ENCODE measurements at places on chromosomes 6 and 20.
A peak's percentile ranks its signal among the peaks of the same experiment; 100 is the strongest.

DNA sequence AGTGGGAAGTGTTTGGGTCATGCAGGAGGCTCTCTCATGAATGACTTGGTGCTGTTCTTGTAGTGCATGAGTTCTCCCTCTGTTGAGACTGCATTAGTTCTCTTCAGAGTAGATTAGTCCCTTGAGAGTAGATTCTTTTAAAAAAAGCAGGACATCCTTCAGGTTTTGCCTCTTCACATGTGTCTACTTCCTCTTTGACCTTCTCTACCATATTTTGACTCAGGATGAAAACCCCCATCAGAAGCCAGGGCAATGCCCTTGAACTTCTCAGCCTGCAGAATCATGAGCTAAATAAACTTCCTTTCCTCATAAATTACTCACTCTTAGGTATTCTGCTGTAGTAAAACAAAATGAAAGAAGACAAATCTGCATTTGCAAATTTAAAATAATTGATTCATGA, 170.3 kb downstream of the CD109 start:
- no peak for DNase-seq

DNA sequence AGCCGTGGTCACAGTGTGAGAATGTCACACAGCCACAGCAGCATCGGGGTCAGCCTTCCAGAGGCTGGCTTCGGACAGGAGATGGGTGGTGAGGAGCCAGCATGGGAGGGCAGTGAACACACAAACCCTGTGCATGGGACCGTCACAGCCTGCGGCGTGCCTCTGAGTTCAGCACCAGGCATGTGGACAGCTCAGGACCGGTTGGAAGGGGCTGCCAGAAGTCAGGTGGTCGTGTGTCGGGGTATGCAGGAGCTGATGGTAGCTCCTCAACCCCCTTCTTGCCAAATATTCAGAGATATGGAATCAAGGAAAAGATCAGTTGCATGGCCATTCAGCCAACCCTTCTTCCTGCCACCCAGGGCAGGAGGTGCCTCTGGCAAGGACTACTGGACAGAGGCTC, 28.2 kb downstream of the MYT1 start:
- no peak for DNase-seq

GRCh38 chr20:10898552-10898951, 224.8 kb upstream of the JAG1 start:
- no peak for DNase-seq

DNA sequence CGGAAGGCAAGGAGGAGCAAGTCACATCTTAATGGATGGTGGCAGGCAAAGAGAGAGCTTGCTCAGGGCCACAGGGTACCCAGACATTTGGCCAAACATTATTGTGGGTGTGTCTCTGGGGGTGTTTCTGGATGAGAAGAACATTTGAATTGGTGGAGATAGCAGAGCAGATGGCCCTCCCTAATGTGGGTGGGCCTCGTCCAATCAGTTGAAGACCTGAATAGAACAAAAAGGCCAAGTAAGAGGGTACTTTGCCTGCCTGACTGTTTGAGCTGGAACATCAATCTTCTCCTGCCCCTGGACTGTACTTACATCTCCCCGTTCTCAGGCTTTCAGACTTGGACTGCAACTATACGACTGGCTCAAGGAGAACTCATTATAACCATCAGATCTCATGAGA, 55.8 kb upstream of the SMIM28 start:
- DNase-seq: no peak

DNA sequence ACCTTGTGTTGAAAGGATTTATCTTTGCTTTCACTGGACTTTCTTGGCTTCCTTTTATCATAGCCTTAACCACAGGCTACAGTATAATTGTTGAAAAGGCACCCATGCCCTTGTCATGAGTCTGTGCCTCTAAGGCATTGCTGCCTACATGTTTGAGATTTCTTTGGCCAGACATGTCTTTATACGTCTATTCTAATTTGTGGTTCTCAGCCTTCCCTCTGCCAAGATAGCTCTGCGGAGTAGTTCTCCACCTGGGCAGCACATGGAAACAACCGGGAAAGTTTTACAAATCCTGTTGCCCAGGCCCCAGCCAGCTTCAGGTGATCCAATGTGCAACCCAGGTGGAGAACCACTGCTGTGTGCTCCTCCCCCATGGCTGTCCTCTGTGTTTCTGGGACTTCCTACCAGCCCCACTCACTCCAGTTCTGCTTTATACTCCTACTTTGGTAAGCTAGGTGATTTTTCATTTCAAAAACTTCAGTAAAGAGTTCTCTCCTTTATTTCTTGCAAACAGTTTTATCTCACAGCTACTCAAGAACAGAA, 159.6 kb upstream of the MYLIP start:
- DNase-seq: no peak

DNA sequence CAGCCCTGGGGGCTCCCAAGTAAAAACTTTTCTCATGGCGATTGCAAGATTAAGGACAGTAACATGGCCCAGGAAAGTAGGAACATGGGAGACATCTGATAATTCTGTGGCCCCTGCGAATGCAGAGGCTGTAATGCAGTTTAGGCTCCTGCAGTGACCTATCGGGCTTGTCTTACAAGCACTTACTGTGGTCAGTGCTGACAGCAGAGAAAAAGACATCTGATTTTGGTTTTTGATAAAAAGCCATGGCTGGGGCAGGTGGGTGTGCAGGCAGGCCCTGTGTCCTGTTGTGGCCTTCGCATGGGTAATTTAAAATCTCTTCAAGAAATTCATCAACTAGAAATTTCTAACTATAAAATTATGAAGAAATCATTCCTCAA, 19.3 kb upstream of the CCN6 start:
- DNase-seq: no peak

- no peak for DNase-seq
Measured at GRCh38 chr6:42569102-42570028, 5.5 kb downstream of the UBR2 start.

DNA sequence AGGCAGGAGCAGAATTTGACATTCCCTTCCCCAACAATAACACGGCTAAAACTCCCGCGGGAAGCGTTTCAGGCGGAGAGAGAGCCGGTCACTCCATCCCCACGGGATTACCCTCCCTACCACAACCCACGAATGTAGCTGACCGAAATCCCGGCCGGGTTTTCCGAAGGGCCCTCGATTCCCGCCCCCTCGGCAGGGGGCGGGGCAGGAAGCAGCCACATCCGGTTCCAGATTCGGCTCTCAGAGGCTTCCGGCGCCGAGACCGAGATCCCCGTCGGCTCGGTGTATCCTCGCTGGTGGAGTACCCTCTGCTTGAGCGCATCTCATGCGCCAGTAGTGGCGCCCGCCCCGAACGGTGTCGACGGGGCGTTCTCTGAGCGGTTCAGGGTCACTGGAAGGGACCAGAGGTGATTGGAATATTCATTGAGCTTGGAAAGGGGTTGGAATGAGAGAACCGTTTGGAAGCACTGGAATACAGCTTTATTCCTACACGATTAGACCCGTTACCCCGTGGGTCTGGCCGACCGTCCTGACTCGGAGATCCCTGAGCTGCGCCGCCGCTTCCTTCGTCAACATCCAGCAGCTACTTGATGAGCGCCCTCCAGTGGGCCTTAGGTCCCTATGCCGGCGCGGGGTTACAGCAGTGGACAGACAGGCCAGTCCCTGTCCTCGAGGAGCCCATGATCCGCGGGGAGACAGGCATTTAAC, 649 bp upstream of the RGL2 start:
- DNase-seq: peak; percentile 95

DNA sequence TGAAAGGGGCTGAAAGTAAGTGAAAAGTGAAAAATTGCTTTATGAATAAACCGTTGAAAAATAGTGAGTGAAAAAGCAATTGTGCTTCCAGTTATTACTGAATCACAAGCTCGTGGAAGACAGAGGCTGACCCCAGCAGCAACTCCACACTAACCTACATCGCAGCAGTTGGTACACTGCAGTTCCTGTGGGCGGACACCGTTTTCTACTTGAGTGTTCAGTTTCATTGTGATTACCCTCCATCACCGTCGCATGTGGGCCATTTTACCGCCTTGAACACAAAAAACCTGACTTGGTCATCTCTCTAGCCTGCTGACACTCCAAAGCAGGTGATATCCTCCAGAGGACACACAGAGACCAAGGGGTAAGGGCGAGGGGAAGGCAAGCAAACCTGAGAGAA, 28.4 kb downstream of the PRDM1 start:
- peak; percentile 87 for DNase-seq

DNA sequence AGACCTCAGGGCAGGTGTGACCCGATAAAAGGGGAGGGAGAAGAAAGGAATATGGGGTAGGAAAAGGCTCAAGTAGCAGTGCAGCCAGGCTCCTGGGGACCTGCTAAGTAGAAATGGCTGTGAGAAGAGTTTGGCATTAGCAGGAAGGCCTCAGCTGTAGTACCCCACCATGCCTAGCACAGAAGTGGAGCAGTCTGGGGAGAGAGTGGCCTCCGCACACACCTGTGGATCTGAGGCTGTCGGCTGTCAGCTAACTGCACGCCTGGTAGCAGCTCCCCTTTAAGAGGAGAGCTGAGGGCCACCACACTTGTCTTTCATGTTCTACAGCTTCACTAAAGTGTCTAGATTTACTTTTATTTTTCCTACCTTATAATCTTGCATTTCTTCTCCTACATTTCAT, 24.6 kb downstream of the PDE7B start:
- DNase-seq: no peak

DNA sequence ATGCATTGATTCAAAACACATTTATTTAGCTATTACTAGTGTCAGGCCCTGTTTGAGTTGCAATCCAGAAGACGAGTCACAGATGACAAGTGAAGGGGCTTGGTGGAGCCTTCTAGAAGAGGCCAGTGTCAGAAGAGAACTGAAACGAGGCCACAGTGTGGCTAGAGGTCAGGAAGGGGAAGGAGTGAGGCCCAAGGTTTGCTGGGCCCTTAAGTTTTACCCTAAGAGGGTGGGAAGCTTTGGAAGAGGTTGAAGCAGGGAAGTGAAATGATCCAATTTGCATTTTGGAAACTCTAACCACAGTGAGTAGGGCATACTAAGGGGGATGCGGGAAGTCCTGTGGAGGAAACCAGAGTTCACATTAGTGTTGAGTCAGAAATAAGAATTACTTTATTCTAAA, 25.0 kb downstream of the TTK start:
- no peak for DNase-seq

- DNase-seq: no peak
Measured at GRCh38 chr20:38007526-38007925, 25.7 kb downstream of the TTI1 start.

DNA sequence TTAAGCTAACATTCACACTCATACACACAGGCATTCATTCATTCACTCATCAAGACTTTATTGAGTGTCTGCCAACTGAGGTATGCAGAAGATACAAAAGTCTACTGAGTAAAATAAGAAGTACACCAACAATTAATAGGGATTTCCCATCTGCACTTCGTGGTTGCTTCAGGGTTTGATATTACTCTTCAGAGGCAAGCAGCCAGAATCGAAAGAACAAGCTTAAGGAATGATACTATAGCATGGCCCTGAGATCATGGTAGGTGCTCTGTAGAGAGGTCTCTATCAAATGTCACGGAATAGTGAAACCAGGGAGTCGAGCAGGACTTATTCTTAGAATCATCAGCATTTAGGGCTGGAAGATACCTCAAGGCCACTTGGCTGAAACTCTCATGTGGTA, 135.4 kb downstream of the NRN1 start:
- peak; percentile 10 for DNase-seq

- DNase-seq: no peak
Measured at GRCh38 chr20:58131551-58132142, 96.8 kb downstream of the ANKRD60 start.

- no peak for DNase-seq
Measured at GRCh38 chr20:53061192-53062108, 89.3 kb downstream of the TSHZ2 start.

- DNase-seq: no peak
Measured at GRCh38 chr6:166970091-166970490, 13.7 kb upstream of the RNASET2 start.

DNA sequence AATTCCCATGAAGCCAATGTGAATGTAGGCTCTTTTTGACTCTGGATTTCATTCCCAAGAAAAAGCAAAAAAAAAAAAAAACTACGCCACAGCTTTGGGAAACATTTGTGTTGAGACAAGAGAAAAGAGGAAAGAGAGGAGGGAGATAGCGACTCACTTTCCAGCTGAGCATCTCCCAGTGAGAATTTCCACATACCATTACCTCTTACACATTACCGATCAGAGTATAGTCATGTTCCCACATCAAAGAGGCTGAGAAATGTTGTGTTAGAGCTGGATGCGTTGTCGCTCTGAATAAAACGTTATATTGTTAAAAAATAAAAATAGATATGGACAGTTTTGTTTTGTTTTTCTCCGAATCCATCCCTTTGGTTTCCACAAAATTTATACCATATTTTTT, 1019.3 kb upstream of the ADGRB3 start:
- DNase-seq: no peak

- no peak for DNase-seq
Measured at GRCh38 chr6:121559611-121560269, 124.3 kb downstream of the GJA1 start.

GRCh38 chr6:74892091-74892490, 313.8 kb downstream of the COL12A1 start:
- DNase-seq: no peak

DNA sequence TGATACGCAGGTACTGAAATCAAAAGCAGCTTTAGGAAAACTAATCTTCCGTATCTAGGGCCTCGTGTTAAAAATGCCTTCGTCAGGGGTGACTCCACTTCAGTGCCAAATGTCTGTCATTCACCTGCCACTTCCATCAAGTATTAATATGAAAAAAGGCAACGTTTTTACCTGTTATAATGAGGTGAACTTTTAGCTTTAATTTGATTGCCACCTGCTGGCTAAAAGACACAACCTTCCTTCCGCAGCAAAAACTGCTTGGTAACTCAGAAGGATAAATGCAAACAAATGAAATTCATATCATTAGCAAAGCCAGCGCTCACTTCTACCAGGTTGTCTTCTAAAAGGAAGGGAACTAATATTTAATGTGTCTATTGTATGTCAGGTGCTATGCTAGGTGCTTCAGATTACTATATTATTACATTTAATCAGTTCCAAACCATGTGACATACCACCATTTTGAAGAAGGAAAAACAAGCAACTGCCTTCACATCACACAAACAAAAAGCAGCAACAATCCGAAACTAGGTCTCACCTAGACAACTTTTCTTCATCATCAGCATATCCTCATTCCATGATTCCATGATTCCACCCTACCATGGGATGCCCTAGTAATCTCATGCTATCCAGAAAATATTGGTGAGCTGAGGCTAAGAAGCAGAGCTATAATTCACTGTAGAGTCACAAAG, 20.6 kb upstream of the ARHGAP18 start:
- DNase-seq: peak; percentile 35

GRCh38 chr6:134394905-134395304, 77.0 kb upstream of the SGK1 start:
- DNase-seq: no peak

DNA sequence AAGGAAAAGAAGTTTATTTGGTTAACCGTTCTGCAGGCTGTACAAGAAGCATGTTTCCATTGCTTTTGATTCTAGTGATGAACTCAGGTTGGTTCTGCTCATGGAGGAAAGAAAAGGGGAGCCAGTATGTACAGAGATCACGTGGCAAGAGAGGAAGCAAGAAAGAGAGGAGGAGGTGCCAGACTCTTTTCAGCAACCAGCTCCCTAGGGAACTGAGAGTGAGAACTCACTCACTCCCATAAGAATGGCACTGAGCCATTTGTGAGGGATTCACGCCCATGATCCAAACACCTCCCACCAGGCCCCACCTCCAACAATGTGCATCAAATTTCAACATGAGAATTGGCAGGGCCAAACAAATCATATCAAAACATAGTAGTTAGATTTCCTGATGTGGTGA, 649.1 kb downstream of the EPM2A start:
- no peak for DNase-seq

GRCh38 chr6:65671922-65672321, 35.1 kb downstream of the EYS start:
- DNase-seq: no peak

All from activated T-cell treated with anti-CD3 and anti-CD28 coated beads, Interleukin-2, amount 50 U/mL, for 72 hours (primary cell).